Hepatic stellate cell (primary cell): ENCODE measurements at places on chromosomes 5 and 9.
A peak's percentile ranks its signal among the peaks of the same experiment; 100 is the strongest.

DNA sequence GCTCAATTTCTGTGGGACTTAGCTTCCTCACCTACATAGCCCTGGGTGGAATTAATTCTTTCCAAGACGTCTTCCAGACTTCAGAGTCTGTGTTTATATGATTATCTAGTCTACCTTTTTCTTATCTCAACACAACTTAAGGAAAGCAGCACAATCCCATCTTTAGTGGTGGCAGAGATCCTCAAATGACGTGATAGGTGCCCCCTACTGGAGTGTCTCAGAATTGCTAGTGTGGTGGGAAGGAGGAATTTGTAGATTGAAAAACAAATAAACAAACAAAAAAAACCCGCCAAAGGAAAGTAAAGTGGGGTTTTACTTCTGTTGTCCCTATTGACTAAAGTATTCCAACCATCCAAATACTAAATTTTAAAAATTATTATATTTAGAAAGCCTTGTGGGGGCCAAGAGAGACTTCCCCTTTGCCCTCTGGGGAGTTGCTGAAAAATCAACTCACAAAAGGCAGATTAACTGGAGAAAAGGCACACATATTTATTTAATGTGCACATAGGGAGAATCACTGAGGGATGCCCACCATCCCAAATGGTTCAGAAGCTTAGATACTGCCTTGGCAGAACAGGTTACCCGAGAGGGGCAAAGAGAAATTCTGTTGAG is 283.3 kb downstream of the TMEM167A start:
- peak; percentile 4 for DNase-seq

DNA sequence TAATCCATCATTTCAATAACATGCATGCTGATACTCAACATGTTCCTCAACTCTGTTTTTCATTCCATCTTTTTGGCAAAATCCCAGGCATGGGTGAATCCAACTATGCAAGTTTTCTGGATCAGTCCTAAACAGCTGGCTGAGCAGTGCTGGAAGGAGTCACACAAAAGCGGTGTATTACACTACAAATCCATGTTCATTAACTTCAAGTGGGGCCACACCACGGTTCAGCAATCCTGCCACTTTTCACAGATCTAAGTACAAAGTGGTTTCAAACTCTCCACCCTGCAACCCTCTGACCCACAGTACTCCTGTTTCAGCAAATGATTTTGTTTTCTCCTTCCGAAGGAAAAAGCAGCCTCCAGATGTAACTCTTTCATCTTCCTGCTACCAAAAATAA is 222.5 kb downstream of the EPB41L4A start:
- no peak for DNase-seq

DNA sequence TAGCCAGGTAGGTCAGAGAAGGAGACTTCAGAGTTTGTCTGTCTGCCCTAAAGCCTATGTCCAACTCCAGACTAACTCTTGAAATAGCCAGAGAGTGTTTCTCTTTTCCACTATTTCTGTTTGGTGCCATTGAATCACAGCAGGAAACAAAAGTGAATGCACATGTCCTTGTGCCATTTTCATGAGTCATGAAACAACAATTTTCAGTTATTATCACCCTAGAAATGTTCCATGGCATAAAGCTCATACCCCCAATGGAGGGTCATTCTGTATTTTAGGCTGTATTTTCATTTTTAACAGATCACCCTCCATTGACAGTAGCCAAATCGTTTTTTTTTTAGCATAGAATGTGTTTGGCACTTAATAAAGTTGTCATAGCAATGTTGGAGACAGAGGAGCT is 124.7 kb downstream of the PAPPA start:
- no peak for DNase-seq

GRCh38 chr5:93665648-93666047 is 75.8 kb downstream of the POU5F2 start:
- DNase-seq: no peak

DNA sequence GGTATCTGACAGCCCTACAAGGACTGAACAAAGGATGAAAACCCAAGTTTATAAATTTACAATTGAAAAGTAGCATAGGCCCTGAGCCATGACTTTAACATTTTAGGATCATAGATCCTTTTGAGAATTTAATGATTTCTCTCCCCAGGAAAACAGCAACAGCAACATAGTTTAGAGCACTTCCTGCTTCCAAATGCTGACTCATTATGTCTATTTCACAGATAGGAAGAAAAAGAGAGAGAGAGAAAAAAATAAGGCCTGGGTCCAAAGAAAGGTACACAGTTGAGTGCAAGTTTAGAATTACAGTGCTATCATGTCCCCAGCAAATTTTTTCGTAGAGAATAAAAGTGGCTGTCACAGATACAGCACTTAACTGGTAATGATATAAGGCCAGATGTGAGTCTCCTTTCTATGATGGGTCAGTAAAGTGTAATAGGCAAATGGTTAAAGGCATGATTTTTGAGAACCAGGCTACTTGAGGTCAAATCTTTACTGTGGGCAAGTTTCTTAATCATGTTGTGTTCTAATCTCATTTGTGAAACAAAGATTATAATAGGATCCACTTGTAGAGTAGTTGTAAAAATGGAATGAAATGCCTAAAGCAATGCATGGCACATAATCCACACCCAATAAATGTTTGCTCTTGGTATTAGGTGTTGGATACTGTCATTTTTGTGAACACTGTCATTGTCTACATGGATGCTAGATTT is 12.3 kb upstream of the PPP2R2B start:
- DNase-seq: no peak

DNA sequence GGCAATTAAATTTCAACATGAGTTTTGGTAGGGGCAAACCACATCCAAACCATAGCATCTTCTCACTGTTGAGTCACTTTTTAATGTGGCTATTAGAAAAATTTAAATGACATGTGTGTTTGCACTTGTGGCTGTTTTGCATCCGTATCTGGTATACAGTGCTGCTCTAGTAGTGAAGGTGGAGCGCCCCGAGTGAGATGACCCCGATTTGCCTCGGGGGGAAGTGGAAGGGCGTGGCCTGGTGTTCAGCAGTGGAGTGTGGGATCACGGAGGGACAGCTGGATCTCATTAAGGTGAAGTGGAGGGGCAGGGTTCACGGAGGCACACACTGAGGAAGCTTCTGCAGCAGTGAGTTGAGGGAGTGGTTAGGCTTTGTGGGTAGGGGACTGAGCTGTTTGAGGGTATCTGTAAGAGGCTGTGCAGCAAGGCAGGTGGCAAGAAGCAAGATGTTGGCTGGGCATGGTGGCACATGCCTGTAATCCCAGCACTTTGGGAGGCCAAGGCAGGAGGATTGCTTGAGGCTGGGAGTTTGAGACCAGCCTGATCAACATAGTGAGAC is 6.2 kb upstream of the GMCL2 start:
- no peak for DNase-seq

DNA sequence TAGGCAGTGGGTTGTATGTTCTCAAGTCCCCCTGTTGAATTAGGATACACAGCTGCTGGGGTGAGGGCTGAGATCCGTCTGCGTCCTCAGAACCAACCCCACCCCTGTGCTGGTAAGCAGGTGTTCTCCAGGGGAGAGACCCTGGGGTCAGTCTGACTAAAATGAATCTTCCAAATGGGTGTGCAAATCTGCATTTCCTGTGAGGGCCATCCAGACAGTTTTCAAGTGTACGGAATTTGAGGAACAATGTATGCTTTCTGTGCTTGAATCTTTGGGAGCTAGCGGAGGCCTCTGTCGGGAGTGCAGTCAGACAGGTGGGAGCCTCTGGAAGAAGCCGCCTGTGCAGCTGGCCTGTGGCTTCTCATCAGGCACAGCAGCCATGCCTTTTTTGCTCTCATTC is 122.9 kb downstream of the MACROH2A1 start:
- no peak for DNase-seq

DNA sequence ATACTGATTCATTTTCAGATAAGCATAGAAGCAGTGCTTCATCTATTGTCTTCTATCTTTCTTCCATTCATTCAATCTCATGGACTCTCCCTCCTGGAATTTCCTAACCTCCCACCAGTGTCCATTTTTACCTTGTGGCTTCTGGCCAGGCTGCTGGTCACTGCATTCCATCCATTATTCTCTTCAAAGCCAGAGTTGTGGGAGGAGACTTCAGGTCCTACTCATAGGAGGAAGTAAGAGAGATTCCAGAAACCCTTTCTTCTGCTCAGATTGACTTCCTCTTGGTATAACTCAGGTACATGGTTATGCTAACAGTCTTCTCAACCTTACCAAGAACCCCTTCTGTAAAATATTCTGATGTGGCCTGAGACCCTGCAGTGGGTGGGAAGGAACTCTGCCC is 153.3 kb upstream of the SLC12A2 start:
- no peak for DNase-seq

GRCh38 chr5:137656558-137656957 is 79.3 kb downstream of the KLHL3 start:
- no peak for DNase-seq

GRCh38 chr5:14357441-14357840 is 214.3 kb downstream of the TRIO start:
- no peak for DNase-seq

DNA sequence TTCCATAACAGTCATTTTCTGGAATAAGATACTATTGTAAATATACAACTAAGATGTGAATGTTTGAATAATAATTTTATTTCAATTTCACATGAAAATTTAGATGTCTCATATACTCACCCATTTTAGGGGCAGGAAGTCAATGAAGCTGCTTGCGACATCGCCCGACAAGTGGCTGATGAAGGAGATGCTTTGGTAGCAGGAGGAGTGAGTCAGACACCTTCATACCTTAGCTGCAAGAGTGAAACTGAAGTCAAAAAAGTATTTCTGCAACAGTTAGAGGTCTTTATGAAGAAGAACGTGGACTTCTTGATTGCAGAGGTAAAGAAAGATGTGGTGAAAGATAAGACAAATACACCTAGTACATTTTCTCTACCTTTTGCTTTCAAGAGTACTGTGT is 8.6 kb downstream of the BHMT start:
- no peak for DNase-seq

GRCh38 chr5:172370648-172371545 is 83.4 kb downstream of the SH3PXD2B start:
- peak; percentile 50 for DNase-seq

DNA sequence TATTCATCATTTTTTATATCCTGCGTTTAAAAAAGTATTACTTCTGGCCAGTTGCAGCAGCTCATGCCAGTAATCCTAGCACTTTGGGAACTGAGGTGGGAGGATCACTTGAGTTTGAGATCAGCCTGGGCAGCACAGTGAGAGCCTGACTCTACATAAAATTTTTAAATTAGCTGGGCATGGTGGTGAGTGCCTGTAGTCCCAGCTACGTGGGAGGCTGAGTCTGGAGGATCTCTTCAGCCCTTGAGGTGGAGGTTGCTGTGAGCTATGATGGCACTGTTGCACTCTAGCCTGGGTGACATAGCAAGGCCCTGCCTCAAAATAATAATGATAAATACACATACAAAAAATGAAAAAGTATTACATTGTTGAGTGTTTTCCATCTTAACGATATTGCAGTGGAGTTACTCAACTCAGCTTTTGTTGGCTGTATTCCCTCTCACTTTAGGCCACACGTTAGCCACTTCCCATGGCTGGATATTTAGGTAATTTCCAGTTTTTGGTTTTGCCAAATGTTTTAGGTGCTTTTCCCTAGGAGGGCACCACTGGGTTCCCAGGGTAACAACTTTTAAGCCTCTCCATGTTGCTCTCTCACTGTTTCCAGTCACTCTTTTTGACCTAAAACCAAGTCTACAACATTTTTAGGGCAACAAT is 20.6 kb downstream of the SHB start:
- no peak for DNase-seq

- no peak for DNase-seq
Measured at GRCh38 chr5:41656597-41656996, 146.2 kb upstream of the PLCXD3 start.

DNA sequence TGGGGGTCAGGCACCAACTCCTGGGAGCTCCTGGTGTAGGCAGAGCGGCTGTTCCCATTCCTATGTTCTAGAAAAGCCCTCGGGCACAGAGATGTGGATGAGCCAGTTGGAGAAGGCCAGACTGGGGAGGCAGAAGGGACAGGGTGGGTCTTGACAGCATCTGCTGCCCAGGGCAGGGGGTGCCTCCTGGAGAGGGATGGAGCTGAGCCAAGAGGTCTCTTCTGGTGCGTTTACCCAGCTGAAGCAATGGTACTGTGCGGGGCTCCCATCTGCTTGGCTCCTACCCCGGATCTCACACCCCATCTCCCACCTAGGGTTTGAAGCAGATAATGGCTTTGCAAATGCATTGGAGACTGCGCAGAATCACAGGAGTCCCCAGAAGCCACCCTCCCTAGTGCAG is 41.3 kb downstream of the SHB start:
- DNase-seq: no peak

DNA sequence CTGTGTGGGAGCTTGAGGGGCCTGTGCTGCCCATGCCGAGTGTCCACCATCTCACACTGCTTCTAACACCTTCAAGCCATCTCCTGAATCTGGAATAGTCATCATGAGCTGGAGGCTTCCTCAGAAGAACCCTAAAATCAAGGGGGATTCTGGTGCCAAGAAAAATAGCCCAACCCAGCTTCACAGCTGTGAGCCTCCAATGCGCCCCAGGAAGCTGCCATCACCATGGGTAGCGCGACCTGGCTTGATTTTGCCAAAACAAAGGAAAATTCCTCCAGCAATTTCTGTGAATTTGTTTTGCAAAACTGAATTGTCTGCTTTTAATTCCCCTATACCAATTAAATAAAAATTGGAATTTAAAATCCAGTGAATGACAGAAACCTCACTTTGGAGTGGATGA is 6.2 kb upstream of the TIFAB start:
- no peak for DNase-seq

DNA sequence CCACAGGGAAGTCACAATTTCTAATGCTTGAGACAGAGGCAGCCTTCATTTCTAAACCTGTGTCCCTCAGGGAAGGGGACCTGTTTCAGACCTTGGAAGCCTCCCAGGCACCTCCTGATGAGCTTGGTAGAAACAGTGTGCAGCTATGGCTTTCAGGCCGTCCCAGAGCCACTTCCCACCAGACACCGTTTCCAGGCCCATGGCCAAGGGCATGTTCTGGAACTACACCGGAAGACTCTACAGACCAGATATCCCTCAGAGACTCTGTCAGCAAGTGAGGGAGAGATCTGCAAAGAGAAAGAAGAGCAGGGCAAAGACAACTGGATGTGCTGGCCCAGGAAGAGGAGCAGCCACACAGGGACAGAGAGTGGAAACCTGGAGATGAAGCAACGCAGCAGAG is 82.2 kb upstream of the HSPA9 start:
- DNase-seq: no peak

DNA sequence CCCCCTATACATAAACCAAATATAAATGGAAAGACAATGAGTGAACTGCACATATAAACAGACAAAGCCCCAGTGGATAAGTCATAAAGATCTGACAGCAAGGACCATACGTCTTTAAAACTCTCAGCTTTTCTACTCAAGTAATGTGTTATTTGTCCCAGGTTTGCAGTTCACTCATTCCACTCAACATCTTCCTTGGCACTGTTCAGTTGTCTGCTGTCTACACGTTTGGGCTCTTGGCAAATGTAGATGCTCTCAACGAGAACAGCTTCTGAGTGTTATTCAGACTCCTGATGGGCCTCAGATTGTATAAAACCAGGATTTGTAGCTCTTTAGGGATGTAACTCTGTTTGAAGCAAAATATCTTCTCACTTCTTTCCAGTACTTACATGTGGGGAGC is 198.2 kb upstream of the SEMA6A start:
- DNase-seq: no peak

- no peak for DNase-seq
Measured at GRCh38 chr9:132754236-132754635, 84.0 kb downstream of the GTF3C4 start.
